ENCODE measurements at places on chromosomes 4 and X. TPM values are rescaled to one million over a fixed set of nuclear protein-coding genes. Genes with fewer than 3 reads are reported as not detected.

SYP gene
- total RNA-seq = 11.2 TPM

MAGEA8 gene
- not detected for total RNA-seq

SERTM2 gene
- not detected for total RNA-seq

SYTL5 gene
- not detected for total RNA-seq

PRSS48 gene
- total RNA-seq = not detected

MAGEB1 gene
- not detected for total RNA-seq

DNA sequence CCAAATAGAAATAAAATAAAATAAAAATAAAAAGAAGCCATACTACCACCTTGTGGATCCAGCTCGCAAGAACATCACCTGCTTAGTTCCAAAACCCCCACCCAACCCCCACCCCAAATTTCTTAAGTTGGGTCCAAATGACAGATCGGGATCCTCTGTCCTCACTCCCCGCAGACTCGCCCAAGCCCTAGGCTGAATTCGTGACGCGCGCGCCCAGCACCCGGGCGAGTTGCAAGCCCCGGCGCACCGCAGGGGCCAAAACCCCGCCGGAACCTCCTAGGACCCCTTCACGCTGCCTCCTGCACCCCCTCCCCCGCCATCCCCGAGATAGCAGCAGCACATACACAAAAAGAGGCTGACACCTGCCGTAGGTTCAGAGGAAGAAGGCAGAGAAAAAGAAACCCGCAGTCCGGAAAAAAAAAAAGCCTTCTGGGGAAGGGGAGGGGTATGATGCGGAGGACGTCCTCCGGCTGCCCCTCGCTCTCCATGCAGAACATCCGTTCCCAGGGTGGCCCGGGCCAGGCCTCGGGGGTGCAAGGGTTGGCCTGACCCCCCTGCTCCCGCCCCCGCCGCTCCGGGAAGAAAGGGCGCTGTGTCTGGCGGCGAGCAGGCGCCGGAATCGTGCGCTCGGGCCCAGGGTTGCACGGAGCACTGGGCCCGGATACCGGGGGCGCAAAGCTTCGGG is 2.6 kb downstream of the NLGN4X start:
- no peak for DNase-seq

- no peak for DNase-seq
Observed at GRCh38 chrX:20059467-20060128, 57.1 kb downstream of the MAP7D2 start.

DNA sequence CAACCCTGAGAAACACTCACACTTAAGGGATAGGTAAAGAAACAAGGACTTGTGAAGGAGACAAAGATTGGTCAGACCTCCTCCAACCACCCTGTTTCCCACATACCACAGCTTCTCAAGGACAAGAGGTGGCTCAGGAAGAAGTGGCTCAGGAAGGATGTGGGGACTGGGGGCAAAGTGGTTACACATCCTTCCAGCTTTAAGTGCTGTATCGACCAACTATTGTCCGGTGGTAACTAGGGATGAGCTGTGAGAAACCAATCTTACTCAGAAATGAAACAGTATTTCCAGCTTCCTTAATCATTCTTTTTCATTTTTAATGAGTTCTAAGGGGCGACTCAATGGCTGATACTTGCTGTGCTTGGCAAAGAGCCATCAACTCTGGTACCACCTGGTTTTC is 8.5 kb upstream of the LHFPL1 start:
- no peak for DNase-seq

- no peak for DNase-seq
Observed at GRCh38 chr4:68469482-68469881, 22.2 kb downstream of the TMPRSS11E start.

DNA sequence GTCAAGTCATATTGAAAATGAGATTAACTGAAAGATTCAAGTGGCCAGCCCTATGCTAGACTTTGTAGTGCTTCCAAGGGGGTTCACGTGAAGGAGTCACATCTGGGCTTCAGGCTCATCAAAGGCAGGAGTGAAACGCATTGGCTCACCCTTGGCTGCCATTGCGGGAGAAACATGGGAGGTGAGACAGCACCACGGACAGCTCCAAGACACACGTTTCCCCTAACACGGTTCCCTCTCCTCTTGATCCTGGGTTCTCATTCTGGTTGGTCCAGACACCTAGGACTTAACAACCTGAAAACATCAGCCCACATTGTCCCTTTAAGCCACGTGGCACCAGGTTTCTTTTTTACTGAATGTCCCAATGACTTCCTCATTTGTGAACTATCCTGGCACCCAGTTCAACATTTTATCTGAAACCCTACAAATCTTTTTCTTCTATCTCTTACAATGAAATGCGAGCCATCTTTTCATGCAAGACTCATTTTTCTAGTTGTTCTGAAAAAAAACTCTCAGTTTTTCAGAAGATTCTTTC is 279.0 kb upstream of the VCX3A start:
- DNase-seq = no peak

DNA sequence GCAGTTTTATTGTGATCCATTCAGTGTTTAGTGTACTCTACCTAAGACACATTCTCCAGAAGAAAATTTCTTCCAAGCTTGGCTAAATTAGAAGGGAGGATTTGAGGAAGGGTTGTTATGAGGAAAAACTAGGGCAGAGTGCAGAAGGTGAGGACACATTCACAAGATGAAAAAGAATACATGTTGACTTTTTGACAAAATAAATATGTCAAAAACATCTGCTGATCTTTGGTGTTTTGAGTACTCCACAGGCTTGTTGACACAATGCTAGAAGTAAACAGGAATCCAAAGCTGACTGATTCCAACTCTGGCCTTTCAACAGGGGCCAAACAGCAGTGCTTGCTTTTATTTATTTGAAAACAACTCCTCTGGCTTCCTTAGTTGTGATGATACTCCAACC is 125.8 kb upstream of the SLC7A11 start:
- no peak for DNase-seq

GRCh38 chr4:163606896-163607691 is 112.6 kb downstream of the TMA16 start:
- no peak for DNase-seq

- no peak for DNase-seq
Observed at GRCh38 chr4:4455210-4455865, 68.4 kb downstream of the NSG1 start.

DNA sequence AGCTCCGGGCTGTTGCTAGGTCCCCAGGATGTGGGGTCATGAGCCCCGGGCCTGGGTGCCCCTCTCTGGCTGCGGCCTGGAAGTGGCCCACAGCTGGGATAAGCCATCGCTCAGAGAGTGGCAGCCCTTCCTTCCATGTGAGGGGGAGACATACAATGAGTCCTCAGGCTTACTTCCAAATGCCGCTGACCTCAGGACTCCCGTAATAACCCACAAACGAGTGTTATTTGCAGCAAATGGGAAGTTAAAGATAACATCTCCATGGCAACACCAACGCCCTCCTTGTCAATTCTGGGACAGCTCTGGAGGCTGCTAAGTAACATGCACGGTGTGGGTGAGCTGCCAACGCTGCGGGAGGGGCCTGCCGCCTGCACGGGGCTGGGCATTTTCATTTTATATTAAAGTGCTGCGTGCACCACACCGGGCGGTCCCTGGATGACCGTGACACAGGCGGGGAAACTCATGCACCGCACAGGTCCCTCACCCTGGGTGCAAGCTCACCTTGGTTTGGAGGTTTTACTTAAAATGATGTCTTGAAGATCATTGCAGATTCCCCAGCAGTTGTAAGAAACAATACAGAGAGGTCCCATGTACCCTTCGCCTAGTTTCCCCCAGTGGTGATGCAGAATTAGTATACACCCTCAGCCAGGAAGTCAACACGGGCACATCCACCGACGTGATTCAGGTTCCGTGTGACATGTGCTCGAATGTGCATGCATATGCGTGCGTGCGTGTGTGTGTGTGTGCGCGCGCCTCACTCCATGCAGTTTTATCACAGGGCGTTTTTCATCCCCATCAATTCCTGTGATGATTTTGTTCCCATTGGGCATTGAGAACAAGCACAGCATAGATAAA is 79.4 kb downstream of the ABLIM2 start:
- DNase-seq = no peak

GRCh38 chrX:50622751-50623150 is 152.1 kb upstream of the DGKK start:
- no peak for DNase-seq

GRCh38 chrX:45083314-45083713 is 117.4 kb downstream of the DIPK2B start:
- no peak for DNase-seq

DNA sequence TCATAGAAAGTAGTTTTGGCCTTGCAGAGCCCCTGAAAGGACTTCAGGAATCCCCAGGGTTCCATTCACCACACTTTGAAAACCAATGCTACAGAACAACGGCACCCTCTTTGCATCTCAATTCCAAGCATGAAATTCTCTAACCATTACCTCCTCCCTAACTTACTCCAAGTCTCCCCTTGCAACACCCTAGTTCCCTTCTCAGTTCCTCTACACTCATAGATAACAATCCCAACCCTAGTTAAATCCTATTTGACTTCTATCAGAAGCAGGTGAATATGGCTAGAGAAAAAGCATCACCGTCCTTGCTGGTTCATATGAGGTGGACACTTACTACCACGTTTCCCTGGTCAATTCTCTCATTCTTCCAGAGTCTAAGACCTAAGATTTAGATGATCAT is 2.4 kb downstream of the RCHY1 start:
- DNase-seq = no peak

DNA sequence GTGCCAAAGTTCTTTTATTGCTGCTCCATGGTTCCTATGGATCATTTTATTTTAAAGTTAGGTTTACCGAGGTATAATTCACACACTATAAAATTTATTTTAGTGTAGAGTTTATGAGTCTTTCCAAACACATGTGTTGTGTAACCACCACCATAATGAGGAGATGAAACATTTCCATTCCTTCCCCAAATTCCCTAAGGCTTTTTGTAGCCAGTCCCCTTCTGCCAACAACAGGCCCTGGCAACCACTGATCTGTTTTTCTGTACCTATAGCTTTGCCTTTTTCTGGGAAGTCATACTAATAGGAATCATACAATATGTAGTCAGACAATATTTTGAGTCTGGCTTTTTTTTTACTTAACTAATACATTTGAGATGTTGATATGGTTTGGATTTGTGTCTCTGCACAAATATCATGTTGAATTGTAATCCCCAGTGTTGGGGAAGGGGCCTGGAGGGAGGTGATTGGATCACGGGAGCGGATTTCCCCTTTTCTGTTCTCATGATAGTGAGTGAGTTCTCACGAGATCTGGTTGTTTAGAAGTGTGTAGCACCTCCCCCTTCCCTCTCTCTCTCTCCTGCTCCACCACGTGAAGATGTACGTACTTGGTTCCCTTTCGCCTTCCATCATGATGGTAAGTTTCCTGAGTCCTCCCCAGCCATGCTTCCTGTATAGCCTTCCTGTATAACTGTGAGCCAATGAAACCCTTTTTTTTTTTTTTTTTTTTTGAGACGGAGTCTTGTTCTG is 59.6 kb upstream of the DHX15 start:
- DNase-seq = no peak

- no peak for DNase-seq
Observed at GRCh38 chr4:44235897-44236296, 212.7 kb downstream of the KCTD8 start.

DNA sequence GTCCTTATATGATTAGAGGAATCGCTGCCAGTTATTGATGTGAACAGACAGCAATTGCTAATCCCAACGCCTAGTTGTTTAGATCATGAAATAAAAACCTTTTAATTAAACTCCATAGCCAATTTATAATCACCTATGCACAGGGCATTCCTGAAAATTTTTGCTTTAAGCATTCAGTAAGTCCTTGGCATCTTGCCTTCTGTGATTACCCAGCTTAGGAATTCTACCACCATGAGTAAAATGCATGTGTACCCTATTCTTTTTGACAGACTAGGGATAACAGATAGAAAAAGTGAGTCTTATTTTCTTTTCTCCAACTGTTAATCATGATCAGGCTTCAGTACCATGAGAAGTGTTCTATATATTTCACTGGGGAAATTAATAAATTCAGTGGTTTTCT is 995.3 kb upstream of the GRIA3 start:
- DNase-seq = no peak

DNA sequence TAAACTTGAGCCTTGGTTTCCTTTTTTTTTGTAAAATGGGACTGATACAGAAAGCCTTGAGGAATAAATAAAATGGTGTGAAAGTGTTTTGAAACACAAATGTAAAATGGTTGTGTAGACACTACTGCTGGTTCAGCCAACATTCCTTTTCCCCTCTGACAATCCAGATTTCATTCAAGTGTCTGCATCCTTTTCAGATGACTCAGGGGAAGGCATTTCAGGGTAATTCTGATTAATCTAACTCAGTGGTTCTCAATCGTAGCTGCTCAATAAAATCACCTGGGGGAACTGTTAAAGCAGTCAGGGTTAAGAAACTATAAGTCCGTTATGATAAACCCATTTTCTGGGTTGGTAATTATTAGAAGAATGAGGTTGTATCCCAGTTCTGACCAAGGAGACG is 4.6 kb downstream of the ARHGAP10 start:
- DNase-seq = no peak

- DNase-seq = no peak
Observed at GRCh38 chrX:41921492-41922430, 1.6 kb downstream of the CASK start.

DNA sequence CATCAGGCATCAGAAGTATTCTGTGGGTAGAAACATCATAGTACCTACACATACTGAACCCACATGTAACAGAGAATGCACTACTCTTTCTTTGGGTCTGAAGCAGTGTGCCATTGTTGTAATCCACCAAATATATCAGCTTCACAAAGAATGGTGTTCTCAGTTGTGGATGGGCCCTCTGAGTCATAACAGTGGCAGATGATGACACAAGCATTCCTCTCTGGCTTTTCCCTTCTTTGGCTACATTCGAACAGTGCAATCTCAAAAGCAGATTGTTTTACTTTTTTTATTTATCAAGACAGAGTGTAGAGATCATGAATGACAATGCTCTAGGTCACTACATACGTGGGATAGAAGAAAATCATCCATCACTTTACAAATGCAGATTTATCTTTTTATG is 247.2 kb upstream of the EPHA5 start:
- DNase-seq = no peak

DNA sequence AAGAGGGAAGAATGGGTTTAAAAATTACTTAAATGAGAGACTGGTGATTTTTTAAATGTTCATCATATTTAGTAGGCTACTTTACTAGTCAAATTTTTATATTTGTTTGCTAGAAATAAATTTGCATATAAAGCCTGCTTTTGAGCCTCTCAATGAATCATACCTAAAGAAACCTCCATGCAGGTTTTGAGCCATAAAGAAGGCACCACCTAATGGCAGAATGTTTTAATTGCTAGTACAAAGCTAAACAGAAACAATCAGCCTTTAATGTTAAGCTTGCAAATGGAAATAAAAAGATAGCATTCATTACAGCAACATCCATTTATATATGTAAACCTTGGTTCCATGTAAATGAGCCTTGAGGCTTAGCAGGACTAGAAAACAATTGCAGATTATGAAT is 989.7 kb downstream of the CCSER1 start:
- DNase-seq = no peak

DNA sequence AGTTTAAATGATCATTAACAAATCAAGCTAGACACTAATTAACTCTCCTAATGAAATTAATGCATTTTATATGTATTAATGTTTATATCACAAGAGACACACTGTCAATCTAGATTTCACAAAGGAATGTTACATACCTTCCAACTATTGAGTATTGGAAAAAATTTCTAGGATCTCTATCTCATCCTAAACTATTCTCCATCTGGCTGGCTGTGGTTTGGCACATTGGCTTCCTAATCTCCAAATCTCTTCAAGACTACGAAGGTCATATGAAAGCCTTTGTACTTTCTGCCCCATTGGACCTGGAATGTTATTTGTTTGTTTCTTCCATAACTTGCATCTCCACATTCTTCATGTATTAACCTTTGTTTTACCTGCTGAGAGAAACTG is 1160.0 kb downstream of the ADGRL3 start:
- no peak for DNase-seq
